ENCODE measurements at places on chromosomes 11 and 22.
A peak's percentile ranks its signal among the peaks of the same experiment; 100 is the strongest.

DNA sequence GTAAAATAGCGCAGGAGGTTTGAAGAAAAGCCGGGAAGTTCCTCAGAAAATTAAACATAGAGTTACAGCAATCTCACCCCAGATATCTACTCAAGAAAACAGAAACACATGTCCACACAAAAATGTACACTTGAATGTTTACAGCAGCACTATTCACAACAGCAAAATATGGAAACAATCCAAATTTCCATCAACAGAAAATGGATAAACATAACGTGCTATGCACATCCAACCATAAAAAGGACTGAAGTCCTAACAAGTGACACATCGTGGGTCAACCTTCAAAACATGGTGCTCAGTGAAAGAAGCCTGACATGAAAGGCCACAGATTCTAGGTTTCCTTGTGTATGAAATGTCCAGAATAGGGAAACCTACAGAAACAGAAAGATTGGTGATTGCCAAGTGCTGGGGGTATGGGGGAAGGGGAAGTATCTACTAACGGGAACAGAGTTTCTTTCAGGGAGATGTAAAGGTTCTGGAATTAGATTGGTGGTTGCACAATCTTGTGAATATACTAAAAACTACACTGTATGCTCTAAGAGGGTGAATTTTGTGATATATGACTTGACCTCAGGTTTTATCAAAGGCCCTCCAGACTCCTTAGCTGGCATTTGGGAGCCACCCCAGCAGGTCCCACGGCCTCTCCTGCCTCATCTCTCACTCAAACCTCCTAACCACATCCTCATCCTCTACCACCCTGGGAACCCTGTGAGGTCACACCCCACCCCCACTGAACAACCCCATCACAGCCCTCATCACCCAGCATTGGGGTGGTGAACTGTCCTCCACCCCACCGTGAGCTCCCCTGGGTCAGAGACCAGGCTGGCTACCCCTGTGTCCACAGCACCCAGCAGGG lies 69.2 kb upstream of the PRR5 start:
- DNase-seq, result no peak

DNA sequence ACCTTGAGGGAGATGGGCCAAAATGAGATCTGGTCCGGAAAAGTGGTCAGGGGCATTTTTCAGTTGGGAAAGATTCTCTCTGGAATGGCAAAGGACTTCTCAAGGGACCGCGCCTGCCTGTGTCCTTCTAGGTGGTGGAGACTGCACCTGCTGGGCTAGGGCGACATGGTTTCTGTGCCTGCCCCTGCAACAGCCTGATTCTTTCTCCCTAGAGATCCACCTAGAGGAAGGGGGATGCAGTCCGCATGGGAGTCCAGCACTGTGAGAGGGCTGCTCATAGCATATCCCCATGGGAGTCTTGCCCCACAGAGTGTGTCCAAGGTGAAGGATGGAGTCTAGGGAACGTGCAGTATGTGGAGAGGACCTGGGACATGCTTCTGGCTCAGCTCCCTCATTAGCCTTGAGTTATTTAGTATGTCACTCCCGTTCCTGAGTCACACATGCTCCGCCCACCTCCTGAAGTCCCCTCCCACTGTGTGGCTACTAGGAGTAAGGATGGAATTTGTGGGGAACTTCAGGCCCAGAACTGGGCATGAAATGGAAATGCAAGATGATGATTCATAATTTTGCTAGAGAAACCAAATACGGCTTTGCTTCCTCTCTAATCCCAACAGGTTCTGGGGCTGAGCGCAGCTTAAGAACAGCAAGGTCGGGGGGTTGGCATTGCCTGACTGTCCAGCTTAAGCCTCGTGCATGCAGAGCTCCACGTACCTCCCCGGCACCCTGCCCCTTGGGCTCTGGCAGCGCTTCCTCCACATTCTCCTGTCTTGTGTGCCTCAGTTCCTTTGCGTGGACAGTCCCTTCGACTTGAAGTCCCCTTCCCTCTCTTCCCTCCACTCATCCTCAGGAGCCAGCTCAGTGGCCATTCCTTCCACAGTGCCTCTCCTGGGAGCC lies 35.0 kb downstream of the GRIK4 start:
- DNase-seq, result peak; percentile 97

- DNase-seq, result no peak
Measured at GRCh38 chr11:126525216-126525615, 169.7 kb downstream of the ST3GAL4 start.

- DNase-seq, result no peak
Measured at GRCh38 chr11:43072096-43072495, 239.7 kb upstream of the API5 start.

DNA sequence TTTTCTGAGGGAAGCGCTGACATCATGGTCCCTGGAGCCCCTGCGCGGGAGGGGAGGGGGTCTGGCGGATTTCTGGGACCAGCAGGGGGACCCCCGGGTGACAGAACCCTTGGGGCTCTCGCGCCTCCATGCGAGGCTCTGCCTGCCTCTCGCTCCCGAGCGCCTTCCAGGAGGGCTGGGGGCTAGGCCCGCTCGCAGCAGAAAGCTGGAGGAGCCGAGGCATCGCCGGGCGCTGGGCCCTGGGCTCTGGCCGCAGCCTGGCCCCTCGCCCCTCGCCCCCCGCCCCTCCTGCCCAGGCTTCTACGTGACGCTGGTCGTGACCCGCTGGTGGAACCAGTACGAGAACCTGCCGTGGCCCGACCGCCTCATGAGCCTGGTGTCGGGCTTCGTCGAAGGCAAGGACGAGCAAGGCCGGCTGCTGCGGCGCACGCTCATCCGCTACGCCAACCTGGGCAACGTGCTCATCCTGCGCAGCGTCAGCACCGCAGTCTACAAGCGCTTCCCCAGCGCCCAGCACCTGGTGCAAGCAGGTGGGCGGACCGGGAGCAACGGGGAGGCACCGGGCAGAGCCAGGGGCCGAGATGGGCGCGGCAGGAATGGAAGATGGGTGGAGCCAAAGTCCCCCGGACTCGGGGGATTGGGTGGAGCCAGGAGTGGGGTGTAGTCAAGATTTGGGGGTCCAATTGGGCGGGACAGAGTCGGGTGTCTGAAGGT lies 5.4 kb downstream of the BEST1 start:
- DNase-seq, result no peak

- DNase-seq, result no peak
Measured at GRCh38 chr11:128690665-128691101, 3.2 kb upstream of the FLI1 start.

DNA sequence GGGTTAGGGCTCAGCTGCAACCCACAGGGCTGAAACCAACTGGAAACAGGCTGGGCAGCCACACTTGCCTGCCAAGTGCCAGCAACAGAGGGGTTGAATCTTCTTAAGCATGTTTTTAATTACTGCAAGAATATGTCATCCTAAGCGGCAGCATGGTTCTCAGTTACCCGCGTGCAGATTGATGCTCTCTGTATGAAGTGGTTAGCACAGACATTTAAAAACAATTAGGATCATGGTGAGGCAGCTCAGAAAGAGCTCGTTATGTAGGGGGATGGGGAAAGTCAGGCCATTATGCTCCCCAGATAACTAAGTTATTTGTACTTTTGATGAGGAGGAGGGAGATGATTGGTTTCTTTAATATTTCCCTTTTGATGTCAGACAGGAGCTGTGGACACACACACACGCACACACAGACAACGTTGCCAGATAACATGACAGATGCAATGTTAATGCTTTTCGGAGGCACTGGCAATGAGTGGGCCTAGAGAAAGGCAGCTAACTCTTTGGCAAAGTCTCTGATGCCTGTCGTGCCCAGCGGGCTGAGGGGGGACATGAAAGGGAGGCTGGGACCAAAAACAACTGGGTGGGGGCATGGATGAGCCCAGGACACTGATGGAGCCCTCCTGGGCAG lies 389.7 kb downstream of the NXPE2 start:
- DNase-seq, result no peak

GRCh38 chr11:995044-995751 lies 41.3 kb downstream of the MUC6 start:
- no peak for DNase-seq

DNA sequence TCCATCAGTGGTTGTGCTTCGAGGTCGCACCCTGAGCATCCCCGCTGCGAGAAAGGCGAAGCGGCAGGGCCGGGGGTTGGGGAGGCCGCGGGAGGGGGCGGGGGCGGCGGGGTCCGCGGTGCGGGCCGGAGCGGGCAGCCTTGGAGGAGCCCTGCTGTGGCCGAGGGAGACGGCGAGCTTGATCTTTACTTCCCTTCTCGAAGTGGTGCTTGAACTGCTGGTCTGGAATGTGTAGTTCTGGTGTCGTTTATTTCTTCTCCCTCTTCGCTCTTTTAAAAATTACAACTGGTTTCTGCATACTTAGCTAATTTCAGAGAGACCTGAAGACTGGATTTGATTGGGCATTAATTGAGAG lies 1.1 kb downstream of the APLP2 start:
- DNase-seq, result no peak

DNA sequence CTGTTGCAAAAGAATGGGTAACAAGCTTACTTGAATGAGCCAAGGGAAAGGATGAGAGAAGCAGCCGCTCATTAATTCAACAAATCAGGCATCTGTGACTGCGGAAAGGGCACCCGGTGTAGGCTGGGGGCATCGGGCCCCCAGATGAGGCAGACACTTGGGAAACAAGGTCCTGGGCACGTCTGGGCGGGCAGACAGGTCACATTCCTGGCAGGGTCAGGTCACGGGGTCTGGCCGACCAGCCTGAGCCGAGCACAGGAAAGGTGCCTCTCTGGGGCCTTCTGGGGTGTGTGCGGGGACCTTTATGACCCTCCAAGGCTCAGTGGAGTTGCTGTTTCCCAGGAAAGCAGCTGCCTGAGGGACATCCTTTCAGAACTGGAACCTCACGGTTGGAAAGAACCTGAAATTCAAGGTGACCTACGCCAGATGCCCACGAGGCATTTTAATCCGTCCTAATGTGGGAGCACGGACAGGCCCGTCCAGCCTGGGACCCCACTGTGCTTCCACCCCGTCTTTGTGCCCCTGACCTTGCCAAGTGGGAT lies 57.1 kb downstream of the ST14 start:
- no peak for DNase-seq

DNA sequence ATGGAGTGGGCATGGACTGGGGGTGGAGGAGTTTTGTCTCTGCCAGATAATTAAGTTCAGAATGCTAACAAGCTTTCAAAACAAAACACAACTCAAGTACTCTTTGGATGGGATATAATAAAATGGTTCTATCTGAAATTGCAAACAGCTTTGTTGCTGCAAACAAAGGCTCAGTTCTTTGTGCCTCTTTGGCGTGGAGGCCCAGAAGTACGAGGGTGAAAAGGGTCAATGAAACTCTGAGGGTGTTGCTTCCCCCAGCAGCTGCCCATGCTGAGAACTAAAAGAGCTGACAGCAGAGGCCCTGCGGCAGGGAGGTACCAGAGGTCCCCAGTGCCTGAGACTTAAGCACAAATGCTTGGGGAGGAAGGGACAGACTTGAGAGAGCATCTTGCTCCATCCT lies 26.5 kb upstream of the IGSF22 start:
- no peak for DNase-seq

DNA sequence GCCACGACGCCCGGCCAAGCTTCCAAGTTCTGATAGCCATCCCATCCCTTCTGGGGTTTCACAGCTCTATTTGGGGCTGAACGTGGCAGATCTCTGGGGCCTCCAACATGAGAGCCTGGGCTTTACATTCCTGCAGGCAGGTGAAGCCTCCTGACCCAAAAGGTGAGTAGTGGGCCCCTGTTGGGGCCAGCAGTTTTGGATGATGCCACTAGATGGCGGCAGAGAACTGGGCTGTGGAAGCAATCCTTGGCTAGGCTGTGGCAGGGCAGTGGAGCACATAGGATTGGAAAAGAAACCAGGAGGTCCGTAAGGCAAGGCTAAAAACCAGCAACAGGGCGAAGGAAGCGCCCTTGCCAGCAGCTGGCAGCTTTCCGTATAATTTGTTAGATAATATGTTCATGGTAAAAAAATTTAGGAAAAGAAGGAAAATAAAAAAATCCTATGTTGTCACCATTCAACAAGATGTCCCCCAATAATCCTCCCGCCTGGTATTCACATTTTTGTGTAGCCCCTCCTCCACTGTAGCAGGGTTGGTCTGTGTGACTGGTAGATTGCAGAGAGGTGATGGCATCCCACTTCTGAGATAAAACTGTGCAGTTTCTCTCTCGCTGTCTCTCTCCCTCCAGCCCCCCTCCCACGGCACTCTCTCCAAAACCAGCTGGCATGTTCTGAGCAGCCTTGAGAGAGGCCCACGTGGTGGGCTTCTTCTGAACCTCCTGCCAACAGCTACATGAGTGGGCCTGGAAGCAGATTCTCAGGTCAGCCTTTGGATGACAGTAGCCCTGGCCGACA lies 43.6 kb upstream of the OR4B1 start:
- peak; percentile 54 for DNase-seq

DNA sequence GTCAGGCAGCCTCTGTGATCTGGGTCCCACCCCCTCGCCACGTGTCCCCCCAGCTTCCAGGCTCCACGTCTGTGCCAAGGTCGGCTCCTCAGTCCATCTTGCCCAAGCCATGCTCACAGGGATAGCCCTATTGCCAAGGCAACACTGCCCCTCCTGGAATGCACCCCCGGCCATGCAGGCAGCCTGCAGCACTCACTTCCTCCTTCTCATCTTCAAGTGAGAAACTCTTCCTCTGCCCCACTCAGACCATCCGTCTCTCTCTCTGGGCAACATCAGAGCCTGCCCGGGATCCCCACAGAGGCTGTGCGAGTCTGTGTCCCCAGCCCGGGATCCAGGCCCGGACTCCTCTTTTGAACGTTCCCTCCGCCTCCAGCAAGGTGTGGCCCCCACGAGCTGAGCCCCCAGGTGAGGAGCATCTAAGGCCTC lies 852.3 kb downstream of the BRD1 start:
- no peak for DNase-seq

- peak; percentile 64 for DNase-seq
Measured at GRCh38 chr11:73321604-73322381, 13.7 kb downstream of the ARHGEF17 start.
